Thymus (tissue), 14 donors: ENCODE measurements at places on chromosomes 2 and 18.

- H3K36me3 ChIP-seq, result peaks cover 17% of the 10 kb centered on the region
- DNase-seq, result no peak
- no peak overlapping the region for H3K27ac ChIP-seq
- H3K27me3 ChIP-seq, result no peaks in the 10 kb centered on the region
Measured at GRCh38 chr2:229784791-229785190, 70.4 kb upstream of the DNER start.

GRCh38 chr2:86350751-86351150 lies 13.3 kb upstream of the REEP1 start:
- H3K4me1 ChIP-seq, result no peaks in the 10 kb centered on the region
- H3K36me3 ChIP-seq, result no peaks in the 10 kb centered on the region
- H3K4me3 ChIP-seq, result no peak overlapping the region

GRCh38 chr2:45806563-45807358 lies 155.3 kb downstream of the PRKCE start:
- no peak for DNase-seq
- no peaks in the 10 kb centered on the region for H3K36me3 ChIP-seq
- no peaks in the 10 kb centered on the region for H3K27me3 ChIP-seq
- H3K4me3 ChIP-seq, result no peak overlapping the region
- H3K27ac ChIP-seq, result no peak overlapping the region

GRCh38 chr2:99832926-99833325 lies 309.5 kb downstream of the AFF3 start:
- DNase-seq, result no peak
- peaks cover 2% of the 10 kb centered on the region for H3K4me1 ChIP-seq
- H3K27ac ChIP-seq, result no peak overlapping the region
- no peak overlapping the region for H3K4me3 ChIP-seq
- no peaks in the 10 kb centered on the region for H3K27me3 ChIP-seq

DNA sequence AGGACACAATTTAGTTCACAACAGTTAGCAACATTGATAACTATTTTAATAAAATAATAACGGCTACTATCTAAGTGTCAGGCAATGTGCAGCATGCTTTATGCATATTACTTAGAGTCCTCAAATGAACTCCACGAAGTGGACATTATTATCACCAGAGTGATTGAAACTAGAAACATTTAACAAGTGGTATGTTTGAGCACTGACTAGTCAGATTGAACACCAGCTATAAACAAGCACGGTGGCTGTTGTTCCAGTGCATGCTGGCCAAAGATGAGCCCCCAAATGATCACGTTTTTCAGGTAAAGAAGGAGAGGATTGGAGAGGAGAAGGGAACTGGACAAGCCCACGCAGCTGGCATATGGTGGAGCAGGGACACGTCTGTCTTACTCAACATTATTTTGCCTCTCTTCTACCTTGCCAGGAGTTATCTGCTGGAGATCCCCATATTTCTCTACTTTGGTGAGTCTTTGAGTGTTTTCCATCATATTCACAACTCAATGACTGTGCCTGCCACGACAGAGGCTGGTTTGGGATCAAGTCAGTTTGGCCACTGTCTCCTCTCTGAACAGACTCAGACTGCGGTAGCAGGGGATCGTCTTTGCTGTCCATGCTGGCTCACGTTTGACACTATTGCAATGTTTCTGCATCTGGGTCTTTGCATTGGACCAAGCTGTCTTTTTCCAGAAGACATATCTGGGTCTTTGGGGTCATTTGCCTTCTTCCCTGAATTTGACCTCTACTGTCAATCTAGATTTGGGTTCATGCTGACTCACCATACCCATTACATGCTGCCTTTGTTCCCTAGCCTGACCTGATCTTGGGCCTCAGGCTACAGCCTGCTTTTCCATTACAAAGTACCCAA lies 66.0 kb upstream of the ACSL3 start:
- H3K27ac ChIP-seq, result no peak overlapping the region
- H3K4me3 ChIP-seq, result no peak overlapping the region
- peaks cover 1% of the 10 kb centered on the region for H3K4me1 ChIP-seq
- no peak for DNase-seq
- no peaks in the 10 kb centered on the region for H3K27me3 ChIP-seq

GRCh38 chr2:230785346-230785745 lies 72.7 kb downstream of the CAB39 start:
- H3K27me3 ChIP-seq, result no peaks in the 10 kb centered on the region
- H3K4me3 ChIP-seq, result no peak overlapping the region
- H3K36me3 ChIP-seq, result peaks cover 8% of the 10 kb centered on the region
- no peaks in the 10 kb centered on the region for H3K4me1 ChIP-seq
- no peak overlapping the region for H3K27ac ChIP-seq

DNA sequence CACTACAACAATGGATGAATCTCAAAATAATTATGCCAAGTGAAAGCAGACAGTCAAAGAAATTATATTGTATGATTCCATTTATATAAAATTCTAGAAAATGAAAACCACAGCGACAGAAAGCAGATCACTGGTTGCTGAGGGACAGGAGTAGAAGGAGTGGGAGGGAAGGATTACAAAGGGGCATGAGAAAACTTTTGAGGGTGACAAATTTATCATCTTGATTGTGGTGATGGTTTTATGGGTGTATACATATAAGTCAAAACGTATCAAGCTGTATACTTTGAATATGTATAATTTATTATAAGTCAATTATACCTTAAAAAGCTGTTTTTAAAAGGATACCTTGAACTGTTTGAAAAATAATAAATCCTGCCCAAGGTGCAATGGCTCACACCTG lies 27.7 kb downstream of the ATF2 start:
- no peak overlapping the region for H3K27ac ChIP-seq
- no peak for DNase-seq
- H3K4me1 ChIP-seq, result no peaks in the 10 kb centered on the region
- no peaks in the 10 kb centered on the region for H3K27me3 ChIP-seq

DNA sequence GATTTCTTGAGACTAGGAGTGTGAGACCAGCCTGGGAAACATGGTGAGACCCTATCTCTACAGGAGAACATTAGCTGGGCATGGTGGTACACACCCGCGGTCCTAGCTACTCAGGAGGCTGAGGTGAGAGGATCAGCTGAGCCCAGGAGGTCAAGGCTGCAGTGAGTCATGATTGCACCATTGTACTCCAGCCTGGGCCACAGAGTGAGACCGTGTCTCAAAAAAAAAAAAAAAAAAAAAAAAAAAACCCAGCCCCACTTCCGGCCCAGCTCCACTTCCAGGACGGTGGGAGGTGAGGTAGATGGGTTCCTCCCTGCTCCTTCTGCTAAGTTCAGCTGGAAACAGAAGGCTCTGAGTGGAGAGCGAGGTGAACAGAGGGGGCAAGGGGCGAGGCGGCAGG lies 41.4 kb upstream of the NFATC1 start:
- peaks cover 10% of the 10 kb centered on the region for H3K36me3 ChIP-seq
- no peaks in the 10 kb centered on the region for H3K4me1 ChIP-seq
- no peaks in the 10 kb centered on the region for H3K27me3 ChIP-seq
- no peak overlapping the region for H3K4me3 ChIP-seq
- no peak overlapping the region for H3K27ac ChIP-seq

GRCh38 chr2:22027345-22028005 lies 903.7 kb downstream of the TDRD15 start:
- DNase-seq, result no peak
- no peaks in the 10 kb centered on the region for H3K27me3 ChIP-seq
- no peak overlapping the region for H3K4me3 ChIP-seq

DNA sequence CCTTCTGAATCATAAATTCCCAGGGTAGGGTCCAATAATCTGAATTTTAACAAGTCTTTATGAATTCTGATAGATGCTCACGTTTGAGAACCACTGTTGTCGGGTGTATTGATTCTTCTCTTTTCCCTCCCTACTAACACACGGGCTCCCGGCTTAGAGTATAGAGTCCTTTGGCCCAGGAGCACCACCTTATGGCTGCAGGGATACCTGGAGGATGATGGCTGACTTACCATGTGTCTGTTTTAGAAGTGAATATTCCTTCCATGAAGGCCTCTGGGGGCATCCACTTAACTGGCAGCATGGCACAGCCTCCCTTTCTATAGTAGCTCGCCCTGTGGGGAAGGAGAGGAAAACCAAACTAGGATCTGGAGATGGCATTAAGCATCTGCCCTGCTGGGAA lies 91.7 kb downstream of the CLIP4 start:
- no peaks in the 10 kb centered on the region for H3K27me3 ChIP-seq
- H3K4me1 ChIP-seq, result no peaks in the 10 kb centered on the region

GRCh38 chr2:54954705-54955357 lies 95.4 kb downstream of the RTN4 start:
- no peaks in the 10 kb centered on the region for H3K4me1 ChIP-seq
- DNase-seq, result no peak
- H3K27me3 ChIP-seq, result no peaks in the 10 kb centered on the region
- no peaks in the 10 kb centered on the region for H3K36me3 ChIP-seq
- no peak overlapping the region for H3K4me3 ChIP-seq

DNA sequence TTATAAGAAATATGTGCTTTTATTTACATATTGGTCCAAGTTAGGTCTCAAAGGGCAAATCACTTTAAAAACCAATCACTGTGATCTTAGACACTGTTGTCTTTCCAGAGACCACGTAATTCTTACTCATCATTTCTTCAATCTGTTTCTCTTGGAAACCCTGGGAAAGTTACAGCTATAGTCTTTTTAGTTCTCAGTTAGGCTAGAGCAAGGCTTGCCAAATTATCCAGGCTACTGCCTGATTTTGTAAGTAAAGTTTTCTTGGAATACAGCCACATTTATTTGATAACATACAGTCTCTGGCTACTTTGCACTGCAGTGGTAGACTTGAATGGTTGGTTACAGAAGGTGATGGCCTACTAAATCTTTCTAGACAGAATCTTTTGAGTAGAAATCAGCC lies 106.0 kb downstream of the KIAA1328 start:
- H3K4me1 ChIP-seq, result no peaks in the 10 kb centered on the region
- no peak for DNase-seq
- no peaks in the 10 kb centered on the region for H3K36me3 ChIP-seq
- H3K27ac ChIP-seq, result no peak overlapping the region
- H3K27me3 ChIP-seq, result no peaks in the 10 kb centered on the region

GRCh38 chr2:224359569-224359968 lies 42.3 kb downstream of the FAM124B start:
- no peak overlapping the region for H3K4me3 ChIP-seq
- H3K27ac ChIP-seq, result no peak overlapping the region
- DNase-seq, result no peak

- no peak overlapping the region for H3K27ac ChIP-seq
- H3K4me3 ChIP-seq, result no peak overlapping the region
- DNase-seq, result no peak
Measured at GRCh38 chr2:75728614-75729419, 18.1 kb upstream of the GCFC2 start.

DNA sequence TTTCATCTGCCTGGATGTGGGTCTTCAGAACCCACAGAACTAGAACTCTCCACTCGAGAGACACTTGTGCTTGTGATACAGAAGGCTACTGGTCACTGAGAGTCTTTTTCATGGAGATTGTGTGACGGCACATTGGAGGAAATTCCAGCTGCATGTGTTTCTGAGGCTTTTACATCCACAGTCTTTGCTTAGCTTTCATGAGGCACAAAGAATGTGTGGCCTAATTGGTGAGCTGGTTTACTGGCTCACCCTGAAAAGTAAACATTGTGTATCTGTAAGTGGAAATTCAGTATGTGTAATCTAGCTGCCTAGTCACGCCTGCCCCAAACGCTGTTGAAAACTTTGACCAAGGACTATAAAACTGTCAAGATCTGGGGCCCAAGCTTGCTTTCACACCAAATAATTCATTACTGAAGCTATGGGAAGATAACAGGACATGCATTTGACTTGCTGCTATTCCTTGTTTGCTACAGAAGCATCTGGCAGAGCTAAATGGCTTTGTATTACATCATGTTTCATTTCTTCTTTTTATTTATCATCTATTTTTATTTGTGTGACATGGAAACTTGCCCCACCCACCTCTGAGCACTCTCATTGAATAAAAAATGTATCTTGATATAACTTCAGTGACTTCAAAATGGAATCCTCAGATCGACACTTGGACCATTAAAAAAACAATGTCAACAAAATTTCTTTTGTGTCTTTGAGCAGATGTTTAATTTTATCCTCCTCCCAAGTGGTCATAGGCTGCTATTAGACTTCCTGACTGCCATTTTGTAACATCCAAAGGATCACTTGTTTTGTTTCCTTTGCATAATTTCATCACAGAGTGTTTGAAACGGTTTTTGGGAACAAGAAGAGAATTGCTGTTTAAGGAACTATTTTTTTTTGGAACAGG lies 80.2 kb downstream of the EFEMP1 start:
- H3K4me1 ChIP-seq, result no peaks in the 10 kb centered on the region
- H3K4me3 ChIP-seq, result no peak overlapping the region
- no peak overlapping the region for H3K27ac ChIP-seq
- H3K27me3 ChIP-seq, result no peaks in the 10 kb centered on the region

DNA sequence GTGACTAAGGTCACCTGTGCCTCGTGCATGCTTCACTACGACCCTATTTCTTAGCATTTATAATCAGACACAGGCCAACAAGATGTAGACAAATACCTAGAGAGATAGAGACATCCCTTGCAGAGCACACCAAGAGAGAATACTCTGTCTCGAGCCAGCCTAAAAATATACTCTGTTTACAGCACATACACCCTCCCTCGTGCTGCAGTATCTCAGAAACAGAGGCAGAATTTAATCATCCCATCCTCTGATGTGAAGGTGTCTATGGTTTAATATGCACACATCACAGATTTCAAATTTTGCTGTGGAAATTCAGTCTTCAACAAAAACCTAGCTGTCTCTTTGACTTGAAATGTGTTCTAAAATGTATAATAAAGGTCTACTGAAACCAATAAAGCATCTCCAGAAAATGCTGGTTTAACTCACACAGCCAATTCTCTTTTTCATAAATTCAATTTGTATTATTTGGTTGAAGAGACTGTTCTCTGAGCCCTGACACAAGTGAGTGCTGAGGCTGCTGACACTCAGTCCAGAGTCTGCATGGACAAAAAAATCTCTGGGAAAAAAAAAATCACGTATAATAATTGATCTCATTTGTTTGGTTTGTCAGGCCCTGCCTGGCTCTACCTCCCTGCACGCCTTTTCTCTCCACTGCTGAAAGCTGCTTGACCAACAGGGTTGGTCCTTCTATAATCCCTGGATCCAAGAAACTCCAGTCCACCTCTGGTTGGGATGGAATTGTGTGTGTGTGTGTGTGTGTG lies 142.0 kb upstream of the FSHR start:
- no peaks in the 10 kb centered on the region for H3K36me3 ChIP-seq
- no peak overlapping the region for H3K4me3 ChIP-seq
- no peak for DNase-seq
- H3K27ac ChIP-seq, result no peak overlapping the region
- no peaks in the 10 kb centered on the region for H3K4me1 ChIP-seq

GRCh38 chr2:47050762-47051161 lies 104.3 kb downstream of the STPG4 start:
- no peak for DNase-seq
- H3K36me3 ChIP-seq, result peaks cover 92% of the 10 kb centered on the region
- H3K27me3 ChIP-seq, result no peaks in the 10 kb centered on the region

- no peak for DNase-seq
- H3K4me3 ChIP-seq, result no peak overlapping the region
- no peaks in the 10 kb centered on the region for H3K27me3 ChIP-seq
- H3K4me1 ChIP-seq, result no peaks in the 10 kb centered on the region
- H3K36me3 ChIP-seq, result no peaks in the 10 kb centered on the region
Measured at GRCh38 chr2:183022711-183023110, 15.5 kb downstream of the NCKAP1 start.

- H3K27ac ChIP-seq, result no peak overlapping the region
- no peak overlapping the region for H3K4me3 ChIP-seq
- H3K27me3 ChIP-seq, result no peaks in the 10 kb centered on the region
- H3K36me3 ChIP-seq, result no peaks in the 10 kb centered on the region
- DNase-seq, result no peak
- no peaks in the 10 kb centered on the region for H3K4me1 ChIP-seq
Measured at GRCh38 chr2:4840791-4841190, 851.4 kb upstream of the SOX11 start.

- H3K27ac ChIP-seq, result peak overlapping the region; percentile 81
- no peak for DNase-seq
Measured at GRCh38 chr2:42102591-42103450, 55.0 kb downstream of the PKDCC start.
